Stimulated activated CD4-positive, alpha-beta T cell treated with anti-CD3 and anti-CD28 coated beads, TNF-alpha, amount 100 ng/mL, for 24 hours (primary cell): ENCODE measurements at places on chromosomes 6 and 20.

- DNase-seq = no peak
Measured at GRCh38 chr20:45774945-45775344, 16.7 kb downstream of the WFDC3 start.

DNA sequence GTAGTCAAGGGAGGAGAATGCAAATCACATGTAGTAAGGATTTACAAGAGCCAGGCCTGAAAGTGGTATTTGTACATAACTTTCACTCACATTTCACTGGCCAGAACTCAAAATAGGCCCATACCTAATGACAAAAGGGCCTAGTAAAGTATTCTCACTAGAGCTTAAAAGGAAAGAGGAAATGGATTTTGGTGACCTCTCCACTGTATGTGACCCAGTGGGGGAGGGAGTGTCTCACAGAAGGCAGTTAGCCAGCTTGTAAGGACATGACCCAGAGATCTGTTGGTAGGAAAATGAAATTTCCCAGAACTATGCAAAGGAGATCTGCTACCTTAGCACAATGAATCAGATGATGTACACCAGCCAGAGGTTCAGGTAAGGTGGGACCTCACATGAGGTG, 124.4 kb downstream of the PTPRT start:
- no peak for DNase-seq

DNA sequence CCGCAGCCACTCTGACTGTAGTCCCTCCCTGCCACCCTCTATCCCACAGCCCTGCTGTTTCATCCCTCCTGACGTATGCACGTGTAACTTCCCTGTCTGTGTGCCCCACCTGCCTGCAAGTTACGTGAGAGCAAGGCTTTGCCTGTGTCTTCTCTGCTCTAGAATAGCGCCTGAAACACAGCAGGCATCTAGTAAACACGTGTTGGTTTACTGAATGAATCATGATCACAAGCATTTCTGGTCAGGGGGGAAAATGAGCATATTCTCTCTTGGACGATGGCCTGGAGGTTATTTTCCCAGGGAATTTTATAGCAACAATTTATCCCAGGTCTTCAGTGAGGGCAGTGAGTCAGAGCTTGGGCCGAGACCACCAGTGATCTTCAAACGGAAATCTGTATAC, 38.3 kb downstream of the PSMG4 start:
- no peak for DNase-seq

GRCh38 chr6:155880900-155881299, 425.3 kb upstream of the NOX3 start:
- no peak for DNase-seq

DNA sequence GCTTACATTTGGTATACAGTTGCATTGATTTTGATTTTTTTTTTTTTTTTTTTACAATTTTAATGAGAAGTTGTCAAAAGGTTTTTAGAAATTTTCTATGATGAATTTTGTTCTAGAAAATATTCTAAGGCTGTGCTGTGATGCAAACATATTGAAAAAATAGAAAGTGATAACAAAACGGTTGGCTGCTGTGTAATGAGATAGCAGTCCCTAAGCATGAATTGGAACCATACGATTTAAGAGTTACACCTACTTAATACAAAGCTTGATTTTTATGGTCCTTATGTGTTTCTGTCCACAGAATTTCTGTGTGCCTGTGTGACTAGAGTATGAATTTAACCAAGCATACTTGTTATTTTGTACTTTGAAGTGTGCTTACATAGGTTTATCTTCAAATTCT, 12.1 kb downstream of the HIVEP1 start:
- no peak for DNase-seq

DNA sequence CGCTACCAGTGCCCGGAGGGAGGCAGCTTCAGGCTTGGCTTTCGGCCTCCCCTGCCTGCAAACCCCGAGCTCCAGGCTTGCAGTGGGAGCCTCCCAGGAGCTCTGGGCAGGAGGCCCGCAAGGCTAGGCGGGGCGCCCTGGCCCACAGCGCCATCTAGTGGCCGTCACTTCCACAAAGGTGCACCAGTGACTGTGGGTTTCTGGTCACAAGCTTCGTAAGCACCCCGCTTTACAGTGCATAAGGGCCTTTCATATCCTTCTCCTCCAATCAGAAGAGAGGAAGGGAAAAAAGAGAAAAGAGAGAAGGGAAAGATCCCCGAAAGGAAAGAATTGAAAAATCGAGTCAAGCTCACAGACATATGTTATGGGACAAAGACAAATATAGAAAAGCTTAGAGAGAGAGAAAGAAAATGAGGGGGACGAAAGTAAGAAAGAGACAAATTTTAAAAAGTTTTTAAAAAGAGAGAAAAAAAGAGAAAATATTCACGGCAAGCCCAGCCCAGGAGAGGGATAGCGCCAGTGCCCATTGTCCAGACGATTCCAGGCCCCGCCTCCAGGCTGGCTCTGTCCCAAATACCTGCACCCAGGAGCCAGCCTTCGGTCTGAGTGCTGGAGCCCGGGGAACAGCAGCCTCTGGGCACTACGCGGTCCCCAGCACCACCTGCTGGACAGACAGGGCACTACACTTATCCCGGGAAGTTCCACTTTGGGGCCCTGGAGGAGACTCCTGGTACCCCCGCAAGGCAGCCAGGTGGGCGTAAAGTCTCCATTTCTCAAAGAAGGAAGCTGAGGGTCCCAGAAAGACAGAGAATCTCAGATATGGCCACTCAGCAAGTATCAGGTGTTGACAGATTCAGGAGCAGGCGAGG, 207.1 kb downstream of the PREX1 start:
- peak; percentile 73 for DNase-seq
